HS-5 (cell line): ENCODE measurements at places on chromosomes 12 and 14.
A peak's percentile ranks its signal among the peaks of the same experiment; 100 is the strongest.

GRCh38 chr12:39575498-39575875 is 44.1 kb downstream of the ABCD2 start:
- DNase-seq: no peak

DNA sequence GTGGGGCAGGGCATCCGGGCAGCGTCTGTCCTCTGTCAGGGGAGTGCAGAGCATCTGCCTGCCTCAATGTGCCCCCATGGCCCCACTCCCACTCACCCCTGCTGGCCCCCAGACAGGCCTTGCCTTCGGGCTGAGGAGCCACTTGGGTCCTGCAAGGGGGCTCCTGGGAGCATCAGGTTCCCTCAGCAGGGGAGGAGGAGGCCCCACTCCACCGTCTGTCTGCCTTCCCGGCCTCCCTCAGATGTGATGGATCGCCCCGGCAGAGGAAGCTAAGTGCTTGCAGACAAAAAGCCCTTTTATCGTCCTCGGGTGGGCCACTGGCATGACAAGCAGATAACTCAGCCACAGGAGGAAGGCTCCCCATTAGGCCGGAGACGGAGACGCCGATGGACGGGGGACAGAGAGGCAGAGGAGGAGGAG is 35.1 kb downstream of the NCOR2 start:
- no peak for DNase-seq

DNA sequence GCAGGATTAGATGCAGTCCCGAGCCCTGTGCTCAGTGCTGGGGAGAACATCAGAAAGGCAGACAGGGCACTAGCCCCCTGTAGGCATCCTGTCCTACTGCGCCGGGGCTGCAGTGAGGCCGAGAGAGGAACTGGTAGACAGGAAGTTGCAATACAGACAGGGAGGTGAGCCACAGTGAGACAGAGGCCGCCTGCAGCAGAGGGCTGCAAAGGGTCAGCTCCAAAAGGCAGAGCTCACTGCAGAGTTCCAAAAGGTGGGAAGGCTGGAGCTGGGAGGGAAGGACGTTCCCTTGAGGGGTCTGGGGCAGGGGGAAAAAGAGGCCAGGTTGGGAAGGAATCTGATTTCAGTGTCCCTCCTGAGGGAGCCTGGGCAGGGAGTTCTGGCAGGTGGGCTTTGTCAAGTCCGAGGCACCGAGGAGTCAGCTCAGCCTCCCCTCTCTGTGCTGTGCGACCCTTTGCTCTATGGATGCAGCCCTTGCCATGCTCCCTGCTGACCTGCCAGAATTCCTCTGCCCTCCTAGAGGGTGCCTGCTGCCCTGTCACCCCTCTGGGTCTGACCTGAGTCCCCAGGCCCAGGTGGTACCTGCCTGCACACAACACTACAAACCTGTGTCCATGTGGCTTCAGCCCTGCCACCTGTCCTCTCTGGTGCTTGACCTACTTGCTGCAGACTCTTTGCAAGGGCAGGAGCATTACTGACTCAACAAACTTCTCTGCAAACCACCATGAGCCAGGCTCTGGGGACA is 63.5 kb downstream of the PRMT8 start:
- no peak for DNase-seq

DNA sequence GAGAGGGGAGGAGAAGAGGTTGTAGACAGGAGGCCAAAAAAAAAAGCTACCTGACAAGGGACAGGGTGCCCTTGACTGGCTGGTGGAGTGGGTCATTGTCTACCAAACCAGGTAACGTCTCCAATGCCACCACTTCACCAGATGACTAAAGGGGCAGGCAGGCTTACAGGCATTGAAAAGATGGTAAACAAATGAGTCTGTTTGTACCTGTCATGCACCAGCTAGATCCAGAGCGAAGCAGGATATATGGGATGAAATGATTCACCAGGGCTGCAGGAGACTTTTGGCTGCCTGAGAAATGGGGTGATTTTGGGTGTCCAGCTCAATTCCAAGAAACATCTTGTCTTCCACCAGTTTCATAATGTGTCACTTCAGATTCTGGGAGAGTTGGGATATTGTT is 4.0 kb downstream of the C12orf54 start:
- DNase-seq: no peak

DNA sequence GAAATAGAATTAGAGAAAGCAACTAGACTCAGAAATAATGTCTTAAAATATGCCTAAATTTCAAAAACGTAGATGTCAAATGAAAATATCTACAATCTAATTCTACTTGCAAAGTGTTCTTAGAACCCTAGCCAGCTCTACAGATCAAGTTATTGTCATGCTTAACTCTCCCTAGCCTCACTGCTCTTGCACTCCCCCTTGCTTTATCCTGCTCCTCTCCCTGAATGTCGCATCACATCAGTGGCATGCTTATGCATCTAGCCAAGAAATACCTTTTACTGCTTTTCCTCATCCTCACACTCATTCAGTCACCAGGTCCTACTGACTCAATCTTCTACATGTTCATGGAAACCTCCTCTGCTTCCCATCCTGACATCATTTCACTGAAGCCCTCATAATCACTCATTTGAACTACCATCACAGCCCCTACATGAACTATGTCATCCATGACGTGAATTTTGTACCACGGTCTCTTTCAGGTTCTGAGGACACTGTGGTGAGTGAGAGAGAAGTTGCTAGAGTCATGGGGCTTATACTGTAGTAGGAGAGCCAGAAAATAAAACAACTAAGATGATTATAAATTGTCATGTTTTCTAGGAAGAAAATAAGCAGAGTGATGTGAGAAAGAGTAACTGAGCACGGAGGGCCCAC is 22.6 kb upstream of the CRACR2A start:
- DNase-seq: no peak

DNA sequence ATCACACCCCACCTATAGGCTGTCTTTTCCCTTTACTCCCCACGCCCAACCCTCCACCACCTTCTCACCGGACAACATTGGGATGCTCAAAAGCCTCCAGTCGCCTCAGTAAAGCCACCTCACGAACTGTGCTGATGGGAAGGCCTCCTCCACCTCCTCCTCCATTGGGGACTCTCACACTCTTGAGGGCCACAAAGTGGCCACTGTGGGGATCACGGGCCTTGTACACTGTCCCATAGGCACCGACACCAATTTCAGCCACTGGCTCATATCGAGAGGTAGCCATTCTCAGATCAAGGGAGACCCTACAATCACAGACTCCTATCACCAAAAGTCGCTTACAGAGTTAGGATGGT is 700 bp downstream of the CDK4 start:
- no peak for DNase-seq

GRCh38 chr14:92880851-92881250 is 42.1 kb upstream of the CHGA start:
- no peak for DNase-seq

GRCh38 chr14:95502381-95502950 is 14.0 kb downstream of the SYNE3 start:
- no peak for DNase-seq

GRCh38 chr14:61476754-61477410 is 155.5 kb downstream of the PRKCH start:
- peak; percentile 76 for DNase-seq

DNA sequence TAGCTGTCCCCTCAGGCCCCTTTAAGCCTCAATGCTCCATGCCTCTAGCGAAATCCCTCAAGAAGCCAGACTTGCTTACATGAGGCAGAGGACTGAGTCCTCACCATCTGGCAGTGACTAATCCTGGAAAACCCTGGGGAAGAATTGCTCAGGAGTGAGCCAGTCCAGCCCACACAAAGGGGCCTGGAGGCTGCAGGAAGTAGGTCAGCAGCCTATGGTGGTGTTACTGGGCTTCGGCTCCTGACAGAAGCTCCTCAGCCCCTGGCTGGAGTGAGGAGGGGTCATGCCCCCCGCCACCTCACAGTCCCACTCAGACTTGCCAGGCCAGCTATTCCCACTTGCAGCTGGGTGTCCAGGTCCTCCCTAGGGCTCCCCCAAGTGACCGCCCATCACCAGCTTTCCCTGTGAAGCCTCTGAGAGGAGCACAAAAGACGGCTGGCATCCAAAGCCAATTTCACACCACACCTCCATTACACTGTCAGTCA is 250.5 kb downstream of the DPF3 start:
- peak; percentile 93 for DNase-seq

- DNase-seq: peak; percentile 90
Measured at GRCh38 chr12:57771236-57771872, 551 bp downstream of the METTL1 start.

DNA sequence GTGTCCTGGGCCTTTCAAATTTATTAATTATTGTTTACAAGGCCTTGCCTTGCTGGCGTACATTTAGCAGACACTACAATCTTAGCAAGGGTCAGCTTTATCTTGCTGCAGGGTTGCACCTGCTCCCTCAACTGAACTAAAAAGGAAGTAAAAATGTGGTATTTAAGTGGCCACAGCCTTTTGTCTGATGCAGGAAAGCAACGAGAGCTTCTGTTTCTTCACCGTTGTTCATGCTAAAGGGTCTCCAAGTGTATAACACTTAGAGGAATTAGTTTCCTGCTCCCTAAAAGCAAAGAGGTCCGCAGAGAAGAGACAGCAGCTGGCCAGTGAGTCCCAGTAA is 62.8 kb upstream of the EGLN3 start:
- no peak for DNase-seq

GRCh38 chr14:91103116-91103515 is 10.8 kb upstream of the DGLUCY start:
- no peak for DNase-seq

- no peak for DNase-seq
Measured at GRCh38 chr14:81220580-81220829, 254 bp downstream of the GTF2A1 start.

GRCh38 chr14:55715889-55716288 is 135.9 kb downstream of the KTN1 start:
- DNase-seq: peak; percentile 49

DNA sequence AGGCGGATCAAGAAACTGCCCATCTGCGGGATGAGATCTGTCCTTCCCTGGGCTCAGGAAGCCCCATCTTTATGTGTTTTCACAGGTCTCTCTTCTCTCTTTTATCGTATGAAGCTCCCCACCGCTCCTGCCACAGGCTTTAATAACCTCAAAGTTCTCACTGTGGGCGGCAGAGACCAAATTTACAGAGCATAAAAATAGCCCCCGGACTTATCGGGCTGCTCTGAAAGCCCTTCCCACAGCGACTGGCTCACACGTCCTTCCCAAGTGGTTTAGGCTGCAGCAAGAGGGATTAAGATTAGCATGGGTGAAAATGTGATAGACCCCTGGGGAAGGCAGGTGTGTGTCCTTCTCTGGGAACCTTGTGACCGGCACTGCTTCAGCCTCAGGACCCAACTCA is 47.8 kb downstream of the TESC start:
- DNase-seq: no peak

DNA sequence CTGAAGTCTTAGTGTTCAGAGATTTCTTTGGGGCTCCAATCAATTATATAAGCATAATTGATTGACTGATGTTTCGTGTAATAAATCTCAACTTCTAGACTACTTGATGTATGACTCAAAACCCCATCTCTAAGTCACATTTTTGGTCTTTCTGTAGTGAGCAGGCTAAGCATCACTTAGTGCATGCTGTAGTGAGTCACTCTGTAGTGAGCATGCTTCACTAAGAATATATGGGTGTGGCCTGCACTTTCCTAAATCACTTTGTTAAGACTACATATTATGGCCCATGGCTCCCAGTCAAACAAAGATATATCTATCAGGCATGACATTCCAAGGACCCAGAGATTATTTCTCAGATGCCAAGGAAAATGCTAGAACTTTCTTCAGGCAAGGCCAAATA is 909.4 kb upstream of the LRFN5 start:
- DNase-seq: no peak

DNA sequence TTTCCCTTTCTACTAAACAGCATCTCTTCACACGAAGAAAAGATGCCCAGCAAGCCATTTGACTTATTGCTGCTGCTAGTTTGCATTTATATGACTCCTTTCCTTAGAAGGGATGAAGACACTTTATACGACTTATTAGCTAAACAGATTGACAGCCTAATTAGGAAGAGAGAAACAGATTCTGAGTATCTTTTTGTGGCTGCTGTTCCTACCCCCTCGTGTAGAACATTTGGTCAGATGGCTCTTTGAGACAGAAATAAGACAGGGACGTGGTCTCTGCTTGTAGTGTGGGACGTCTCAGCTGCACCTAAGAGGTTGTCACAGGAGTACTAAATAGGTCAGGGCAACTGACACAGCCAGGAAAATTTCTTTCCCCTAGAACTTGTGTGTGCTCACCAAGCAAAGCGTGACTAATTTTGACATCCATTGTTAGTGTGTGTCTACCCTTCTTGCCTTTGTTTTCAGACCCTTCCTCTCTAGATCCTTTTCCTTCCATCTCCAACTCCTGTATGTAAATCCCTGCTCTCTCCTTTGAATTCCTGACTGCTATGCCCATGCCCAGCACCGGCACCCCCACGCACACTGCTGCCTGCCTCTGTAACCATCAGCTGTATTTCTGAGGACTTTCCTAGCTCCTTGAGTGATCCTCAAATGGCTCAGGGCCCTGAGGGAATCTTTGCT is 83.2 kb downstream of the DAD1 start:
- no peak for DNase-seq

DNA sequence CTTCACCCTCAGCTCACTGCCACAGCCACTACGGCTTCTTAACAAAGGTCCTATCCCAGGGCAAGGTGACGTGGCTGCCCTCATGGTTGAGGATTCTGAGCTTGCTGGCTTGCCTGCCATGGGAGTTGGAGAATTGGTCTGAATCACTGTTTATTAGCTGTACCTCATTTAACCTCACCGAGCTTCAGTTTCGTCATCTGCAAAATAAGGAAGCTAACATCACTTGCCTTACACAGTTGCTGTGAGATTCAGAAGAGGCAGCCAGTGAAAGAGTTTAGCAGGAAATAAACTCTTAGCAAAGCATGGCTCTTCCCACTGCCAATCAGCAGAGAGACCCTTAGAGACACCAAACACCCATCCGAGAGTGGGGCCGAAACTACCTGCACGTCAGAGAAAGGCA is 90.1 kb upstream of the KCNA1 start:
- DNase-seq: no peak

DNA sequence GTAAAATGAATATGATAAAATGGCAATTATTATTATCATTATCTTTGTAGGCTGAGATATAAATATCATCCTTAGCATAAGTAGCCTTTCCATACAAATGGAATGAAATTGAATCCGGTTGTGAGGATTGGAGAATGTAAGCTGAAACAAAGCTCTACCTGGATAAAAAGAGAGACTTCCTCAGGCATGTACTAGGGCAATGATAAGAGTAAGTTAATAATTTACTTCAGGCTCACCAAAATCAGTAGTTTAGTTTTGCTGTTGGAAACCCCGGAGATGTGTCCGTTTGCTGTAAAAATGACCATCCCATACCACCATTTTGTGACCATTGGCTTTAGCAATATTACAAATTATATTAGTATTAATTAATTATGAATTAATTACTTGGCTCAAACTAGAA is 96.3 kb downstream of the C12orf75 start:
- DNase-seq: no peak

- no peak for DNase-seq
Measured at GRCh38 chr12:121970581-121971300, 50.9 kb upstream of the BCL7A start.
